ENCODE measurements at places on chromosomes 2 and 18.

DNA sequence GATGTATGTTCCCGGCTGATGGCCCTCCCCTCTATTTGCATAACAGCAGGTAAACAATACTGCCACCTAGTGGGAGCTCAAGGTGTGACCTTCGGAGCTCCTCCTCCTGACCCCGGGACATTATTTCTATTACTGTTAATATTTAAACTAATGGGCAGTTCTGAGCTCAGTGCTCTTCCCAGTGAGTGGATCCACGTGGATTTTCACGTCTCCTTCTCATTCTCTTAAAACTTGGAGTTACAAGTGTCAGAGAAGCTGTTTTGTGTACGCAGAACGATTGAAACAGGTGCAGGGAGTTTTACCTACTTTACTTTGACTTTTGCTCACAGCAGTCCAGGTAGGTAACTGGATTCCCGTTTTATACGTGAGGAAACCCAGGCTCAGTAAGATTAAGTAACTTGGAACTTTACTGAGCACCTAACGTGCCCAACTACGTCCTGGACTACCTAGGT is 127.3 kb downstream of the PRKCE start:
- DNase-seq, result peak; percentile 38

- peak; percentile 81 for DNase-seq
Measured at GRCh38 chr2:178522950-178523595, 42.8 kb downstream of the PLEKHA3 start.

DNA sequence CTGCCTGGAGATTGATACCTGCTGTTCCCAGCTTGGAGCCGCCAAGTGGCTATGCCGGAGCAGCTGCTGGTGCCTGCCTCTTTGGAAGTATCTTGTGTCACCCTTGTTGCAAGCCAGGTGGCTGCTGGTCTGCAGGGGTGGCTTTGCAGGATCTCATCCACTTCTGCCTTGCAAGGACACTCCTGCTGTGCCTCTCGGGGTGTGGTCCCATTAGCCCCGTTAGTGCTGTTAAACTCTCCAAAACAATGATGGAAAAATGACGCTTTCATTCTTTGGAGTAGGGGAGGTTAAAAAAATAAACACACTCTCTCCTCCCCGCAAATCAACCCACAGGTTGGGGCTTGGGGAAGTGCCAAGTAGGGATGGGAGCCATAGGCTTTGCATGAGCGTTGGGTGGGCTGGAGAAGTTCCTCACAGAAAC is 352.8 kb downstream of the RNF144A start:
- no peak for DNase-seq

DNA sequence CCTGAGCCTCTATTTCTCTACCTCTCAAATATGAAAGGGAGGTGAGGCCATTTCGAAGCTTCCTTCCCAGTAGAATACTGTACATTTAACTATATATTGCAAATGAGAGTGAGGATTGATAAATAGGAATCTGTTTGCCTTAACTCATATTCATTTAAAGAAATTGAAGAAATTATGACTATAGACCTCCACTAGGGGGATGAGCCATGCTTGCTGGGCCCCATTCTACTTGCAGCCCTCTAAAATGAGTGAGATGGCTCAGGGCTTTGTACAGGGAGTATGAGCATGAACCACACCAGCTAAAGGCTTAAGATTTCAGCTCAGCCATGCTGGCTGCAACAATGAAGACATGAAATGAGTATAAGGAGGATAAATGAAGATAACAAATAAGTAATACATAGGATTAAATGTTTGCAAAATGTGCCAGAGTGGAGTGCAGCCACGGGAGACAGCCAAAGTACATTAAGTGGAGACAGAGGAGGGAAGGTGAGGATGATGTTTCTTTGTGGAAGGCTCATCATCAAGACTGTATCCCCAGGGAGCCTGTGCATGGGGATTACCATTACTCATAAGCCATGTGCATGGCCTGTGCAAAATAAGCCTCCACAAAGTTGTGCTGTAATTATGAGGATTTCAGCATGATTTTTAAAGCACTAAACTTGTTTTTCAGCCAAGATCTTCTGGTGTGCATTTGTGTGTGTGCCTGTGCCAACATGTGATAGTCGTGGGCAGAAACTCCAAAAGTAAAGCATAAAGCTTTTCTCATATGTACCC is 300.8 kb downstream of the CNTNAP5 start:
- DNase-seq, result no peak

DNA sequence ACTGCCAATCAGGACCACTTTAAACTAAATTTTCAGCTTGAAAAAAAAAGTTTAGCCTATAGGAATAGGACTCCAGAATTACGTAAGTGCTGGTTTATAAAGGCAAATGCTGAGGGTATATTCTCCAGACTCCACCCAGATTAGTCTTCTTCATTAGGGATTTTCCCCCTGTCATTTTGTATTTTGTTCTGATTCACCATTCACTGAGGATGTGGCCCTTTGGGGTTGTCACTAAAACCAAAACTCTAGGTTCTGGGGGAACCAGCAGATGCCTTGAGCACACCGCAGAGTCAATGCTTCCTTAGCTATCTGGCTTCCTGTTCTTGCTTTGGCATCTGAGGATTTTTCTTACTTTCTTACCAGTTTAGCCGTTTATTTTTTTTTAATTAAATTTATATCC is 10.5 kb downstream of the SCYGR4 start:
- DNase-seq, result no peak

DNA sequence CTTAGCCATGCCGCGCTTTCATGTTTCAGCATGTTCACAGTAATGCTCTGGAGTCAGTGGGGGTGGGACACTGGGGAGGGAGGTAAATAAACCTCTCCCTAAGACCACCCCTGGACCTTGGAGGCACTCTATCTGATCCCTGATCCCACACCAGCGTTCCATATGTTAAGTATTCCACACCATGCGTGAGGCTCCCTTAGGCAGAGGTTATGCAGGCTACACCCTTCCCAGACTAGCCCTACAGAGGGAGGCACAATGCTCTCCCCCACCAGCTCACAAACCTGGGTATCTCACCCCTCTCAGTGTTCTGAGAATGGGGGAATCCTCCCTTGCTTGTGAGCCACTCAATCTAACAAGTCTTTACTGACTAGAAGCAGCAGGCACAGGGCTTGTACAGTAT is 1610.4 kb upstream of the ZEB2 start:
- no peak for DNase-seq

DNA sequence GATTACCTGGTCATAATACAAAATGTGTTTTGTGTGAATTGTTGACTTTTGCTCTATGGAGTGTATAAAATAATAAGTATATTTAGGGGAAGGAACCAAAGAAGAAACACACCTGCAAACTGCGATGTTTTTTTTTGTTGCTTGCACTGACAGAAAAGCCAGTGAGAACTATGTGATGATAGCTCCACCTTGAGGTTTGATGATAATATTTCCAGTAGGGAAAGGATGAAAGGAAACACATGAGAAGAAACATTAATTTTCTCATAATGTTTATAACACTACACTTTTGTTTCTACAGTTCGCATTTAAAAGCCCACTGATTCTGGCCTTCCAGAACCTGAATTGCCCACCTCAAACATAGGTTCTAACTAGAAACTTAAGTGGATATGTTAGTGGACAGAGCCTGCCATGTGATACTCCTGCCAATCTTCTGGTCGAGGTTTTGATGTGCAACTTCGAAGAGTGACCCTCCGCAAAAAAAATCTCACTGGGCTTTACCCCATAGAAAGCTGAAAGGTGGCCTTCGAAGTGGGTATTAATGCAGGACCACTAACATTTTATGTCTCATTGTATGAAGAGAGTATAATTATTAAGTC is 476.4 kb upstream of the SPHKAP start:
- peak; percentile 29 for DNase-seq

- no peak for DNase-seq
Measured at GRCh38 chr2:176566961-176567360, 297.7 kb downstream of the MTX2 start.

DNA sequence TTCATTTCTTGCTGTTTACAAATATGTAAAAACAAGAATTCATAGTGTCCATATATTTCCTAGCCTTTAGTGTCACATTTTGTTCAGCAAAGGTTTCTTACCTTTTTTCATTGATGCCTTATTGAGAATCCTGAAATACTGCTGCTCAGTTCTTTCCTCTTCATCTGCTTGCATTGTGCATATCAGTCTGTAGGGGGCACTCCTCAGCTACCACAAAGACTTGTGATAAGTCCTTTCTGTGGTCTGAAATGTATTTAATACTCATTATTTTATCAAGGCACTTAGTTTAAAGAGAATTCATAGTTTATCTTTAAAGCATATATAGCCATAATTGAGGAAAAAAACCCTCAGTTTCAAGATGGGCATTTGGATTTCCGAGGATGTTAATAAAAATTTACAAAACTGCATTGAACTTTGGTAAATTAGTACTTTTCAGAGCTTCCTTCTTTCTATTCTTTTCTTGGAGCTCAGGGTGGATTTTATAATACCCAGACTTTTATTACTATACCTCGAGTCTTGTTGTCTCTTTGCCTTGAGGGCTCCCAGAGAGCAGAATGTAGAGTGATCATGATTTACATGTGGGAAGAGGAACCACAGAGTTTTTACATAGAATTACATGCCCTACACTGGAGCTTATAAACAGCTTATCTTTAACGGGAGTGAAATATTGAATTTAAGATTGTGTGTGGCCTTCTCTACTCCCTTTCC is 570.1 kb downstream of the PLCL1 start:
- DNase-seq, result peak; percentile 62

GRCh38 chr2:64646007-64646880 is 7.5 kb downstream of the SERTAD2 start:
- DNase-seq, result peak; percentile 77

DNA sequence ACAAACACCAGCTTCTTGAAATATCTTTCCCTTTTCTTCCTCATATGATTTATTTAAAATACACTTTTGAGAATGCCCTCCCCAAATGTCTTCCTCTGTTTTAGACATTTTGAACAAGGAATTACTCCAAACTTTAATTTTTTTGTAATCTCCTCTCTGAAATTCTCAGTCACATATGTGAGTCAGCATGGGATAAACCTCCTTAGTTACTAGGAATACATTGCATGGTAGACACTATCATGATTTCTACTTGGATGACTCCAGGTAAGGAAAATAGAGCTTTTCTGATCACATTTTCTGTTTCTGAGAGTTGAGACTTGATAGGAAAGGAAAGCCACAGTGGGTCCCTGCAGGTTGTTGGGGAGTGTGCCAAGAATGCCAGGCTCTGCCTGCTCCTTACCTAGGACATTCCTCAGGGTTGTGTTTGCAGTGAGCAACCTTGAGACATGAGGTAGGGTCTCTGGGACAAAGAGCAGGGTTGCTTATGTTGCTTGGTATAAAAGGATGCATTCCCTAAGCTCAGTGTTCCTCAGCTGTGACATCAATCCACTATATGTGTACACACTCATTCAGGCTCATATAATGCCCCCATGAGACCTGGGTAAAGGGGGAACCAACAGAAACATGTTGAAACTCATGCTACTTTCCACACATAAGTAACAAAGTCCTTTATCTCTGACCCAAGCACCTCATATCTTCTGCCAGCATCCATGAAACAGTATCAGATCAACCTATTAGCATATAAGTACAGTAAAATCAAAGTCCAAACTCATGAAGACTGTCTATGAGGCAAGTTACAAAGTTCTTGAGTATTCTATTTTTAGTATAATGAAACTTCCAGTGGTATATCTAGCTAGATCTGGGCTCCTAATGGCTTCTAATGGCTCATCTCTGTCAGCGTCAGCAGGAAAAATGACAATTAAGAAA is 112.8 kb upstream of the SCN1A start:
- DNase-seq, result peak; percentile 19

DNA sequence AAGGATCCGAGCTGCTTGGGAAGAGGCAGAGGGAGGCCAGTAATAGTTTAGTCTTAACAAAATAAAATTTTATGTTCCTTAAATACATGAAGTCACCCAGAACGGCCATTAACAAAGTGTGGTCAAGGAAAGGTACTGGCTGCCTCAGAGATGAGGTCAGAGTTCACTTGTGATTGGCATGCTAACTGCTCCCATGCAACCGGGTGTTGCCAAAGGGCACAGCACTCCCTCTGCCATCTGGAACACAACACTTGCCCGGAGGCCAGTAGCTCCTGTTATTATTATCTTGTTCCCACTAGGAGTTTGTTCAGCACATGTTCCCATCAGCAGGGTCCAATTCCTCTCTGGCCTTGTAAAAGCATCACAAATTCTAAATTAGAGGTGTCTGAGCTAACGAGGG is 207.0 kb downstream of the CYP26B1 start:
- no peak for DNase-seq

DNA sequence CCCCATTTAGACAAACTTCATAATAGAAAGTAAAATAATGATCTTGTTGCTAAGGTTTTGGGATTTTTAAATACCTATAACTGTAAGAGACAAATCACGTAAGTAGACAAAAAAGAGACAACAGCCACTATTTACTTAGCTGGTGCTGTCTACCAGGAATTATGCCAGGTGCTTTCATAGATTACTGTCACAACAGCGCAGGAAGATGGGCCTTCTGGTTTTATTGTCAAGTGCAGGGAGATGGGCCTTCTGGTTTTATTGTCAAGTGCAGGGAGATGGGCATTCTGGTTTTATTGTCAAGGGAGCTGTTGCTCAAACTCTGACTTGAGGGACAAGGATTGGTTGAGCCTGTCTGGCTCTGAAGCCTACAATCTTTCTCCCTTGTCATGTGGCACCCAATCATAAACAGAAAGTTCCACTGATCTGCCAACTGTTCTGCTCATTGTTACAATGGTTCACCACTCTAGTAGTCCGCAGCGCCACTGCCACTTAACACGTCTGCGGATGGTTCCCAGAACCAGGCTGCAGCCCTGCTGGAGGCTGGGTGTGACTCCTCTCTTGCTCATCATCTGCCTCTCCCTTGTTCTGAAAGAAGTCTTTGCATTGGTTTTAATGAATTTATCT is 95.0 kb downstream of the RNF144A start:
- DNase-seq, result peak; percentile 77

- no peak for DNase-seq
Measured at GRCh38 chr2:121490584-121491133, 40.0 kb upstream of the RNU4ATAC start.

GRCh38 chr2:20179755-20180594 is 45.0 kb downstream of the SDC1 start:
- no peak for DNase-seq

DNA sequence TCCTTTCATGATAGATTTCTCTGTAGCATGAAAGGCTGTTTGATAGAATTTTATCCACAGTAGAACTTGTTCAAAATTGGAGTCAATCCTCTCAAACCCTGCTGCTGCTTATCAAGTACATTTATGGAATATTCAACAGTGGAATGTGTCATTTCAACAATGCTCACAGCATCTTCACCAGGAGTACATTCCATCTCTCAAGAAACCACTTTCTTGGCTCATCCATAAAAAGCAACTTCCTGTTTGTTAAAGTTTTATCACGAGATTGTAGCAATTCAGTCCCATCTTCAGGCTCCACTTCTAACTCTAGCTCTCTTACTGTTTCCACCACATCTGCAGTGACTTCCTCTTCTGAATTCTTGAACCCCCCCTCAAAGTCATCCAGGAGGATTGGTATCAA is 29.4 kb downstream of the PDCL3 start:
- DNase-seq, result no peak

GRCh38 chr18:68960355-68960754 is 162.5 kb downstream of the CCDC102B start:
- DNase-seq, result peak; percentile 22

- no peak for DNase-seq
Measured at GRCh38 chr18:9329471-9329870, 5.1 kb upstream of the TWSG1 start.

Data from fibroblast of lung (primary cell).